NCI-H510A treated with DMSO at 0.1 percent for 48 hours (cell line): ENCODE measurements at places on chromosomes 5 and 9.

- no peak for DNase-seq
These were observed 665 bp upstream of the BTF3 start for GRCh38 chr5:73497497-73498056.

DNA sequence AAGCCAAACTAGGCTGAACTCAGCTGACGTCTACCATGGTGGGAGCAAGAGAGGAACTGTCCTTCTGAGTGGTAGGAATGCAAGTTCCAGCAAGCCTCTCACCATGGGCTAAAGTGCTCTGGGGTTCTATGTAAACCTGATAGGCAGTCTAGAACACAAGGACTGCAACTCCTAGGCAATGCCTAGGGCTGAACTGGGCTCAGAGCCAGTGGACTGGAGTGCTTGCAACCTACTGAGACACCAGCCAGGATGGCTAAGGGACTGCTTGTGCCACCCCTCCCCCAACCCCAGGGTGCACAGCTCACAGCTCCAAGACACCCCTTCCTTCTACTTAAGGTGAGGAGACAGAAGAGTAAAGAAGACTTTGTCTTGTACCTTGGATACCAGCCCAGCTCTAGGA lies 12.1 kb upstream of the RCL1 start:
- no peak for DNase-seq

DNA sequence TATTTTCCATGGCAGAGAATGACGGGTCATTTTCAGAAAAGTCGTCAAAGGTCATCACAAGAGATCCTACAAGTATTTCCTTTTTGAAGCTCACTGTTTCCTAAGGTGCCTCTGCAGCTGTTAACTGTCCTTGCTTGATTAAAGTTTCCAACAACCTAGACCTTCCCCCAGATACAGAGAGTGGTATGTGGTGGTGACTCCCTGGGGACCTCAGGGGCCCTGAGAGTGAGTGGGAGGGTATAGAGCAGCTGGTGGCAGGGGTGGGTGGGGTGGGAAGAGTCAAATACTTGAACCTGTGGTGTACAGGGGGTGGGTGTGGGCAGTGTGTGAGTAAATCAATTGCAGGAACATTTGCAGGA lies 1.6 kb upstream of the CD72 start:
- DNase-seq, result no peak

DNA sequence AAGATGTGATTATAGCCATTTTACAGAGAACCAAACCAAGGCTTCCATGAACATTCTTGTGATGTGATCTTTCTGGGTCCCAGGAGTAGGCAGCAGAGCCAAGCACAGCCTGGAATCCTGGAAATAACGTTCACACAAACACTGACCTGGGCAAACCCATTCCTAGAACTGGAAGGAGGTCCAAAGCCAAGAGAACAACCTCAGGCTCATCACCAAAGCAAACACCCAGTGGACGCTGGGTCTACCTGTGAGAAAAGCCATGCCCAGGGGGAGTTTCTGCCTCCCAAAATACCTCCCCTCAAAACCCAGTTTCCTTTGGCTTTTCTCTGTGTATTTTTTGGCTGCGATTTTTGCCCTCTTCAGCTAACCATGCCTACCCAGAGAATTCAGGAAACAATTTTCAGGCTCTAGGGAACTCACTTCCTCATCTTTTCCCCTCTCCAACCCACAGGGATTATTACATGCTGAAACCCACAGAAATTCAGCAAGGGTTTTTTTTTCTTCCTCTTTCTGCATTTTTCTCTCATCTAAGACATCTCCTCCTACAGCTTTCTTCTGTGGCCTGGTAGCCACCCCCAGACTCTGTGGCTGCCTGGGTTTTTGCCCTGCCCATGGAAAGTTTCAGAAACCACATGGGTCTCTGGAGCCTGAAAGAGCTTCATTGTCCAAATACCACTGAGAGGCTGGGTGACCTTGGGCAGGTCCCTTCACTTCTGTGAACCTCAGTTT lies 75.0 kb downstream of the TNC start:
- DNase-seq, result no peak

- no peak for DNase-seq
These were observed 977.2 kb upstream of the NUDT12 start for GRCh38 chr5:104539618-104540350.

DNA sequence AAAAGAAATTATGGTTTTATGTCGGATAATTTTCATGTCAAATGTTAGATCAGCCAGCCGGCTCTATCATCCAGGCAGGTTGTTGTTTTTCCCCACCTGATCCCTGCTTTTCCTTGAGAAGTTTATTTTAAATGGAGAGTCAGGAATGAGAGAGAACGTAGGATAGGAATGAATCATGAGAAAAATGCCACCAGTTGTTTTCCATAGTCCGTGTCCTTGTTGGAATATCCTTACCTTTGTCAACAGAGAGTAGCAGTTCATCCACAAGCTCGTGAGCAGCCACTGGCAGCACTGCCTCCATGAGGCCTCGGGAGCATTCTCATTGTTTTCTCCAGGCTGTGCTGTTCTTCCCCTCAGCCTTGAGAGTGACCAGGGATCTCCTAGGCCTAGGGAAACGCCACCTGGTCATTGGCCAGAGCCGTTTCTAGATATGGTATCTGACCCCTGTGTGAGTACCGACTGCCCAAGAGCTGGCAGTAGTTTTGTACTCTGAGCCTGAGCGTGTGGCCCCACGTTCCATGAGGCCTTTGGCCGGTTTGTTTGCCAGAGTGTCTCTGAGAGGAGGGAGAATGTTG lies 293.3 kb downstream of the FANCC start:
- DNase-seq, result peak; percentile 13

GRCh38 chr9:133855802-133856521 lies 117.8 kb upstream of the SARDH start:
- DNase-seq, result no peak

GRCh38 chr9:95819636-95820035 lies 55.9 kb upstream of the ERCC6L2 start:
- DNase-seq, result no peak
